Activated naive CD8-positive, alpha-beta T cell treated with anti-CD3 and anti-CD28 coated beads for 36 hours (primary cell): ENCODE measurements at places on chromosomes 1 and 21. TPM values are rescaled to one million over a fixed set of nuclear protein-coding genes. Genes with fewer than 3 reads are reported as not detected.

Gene GJB5
- total RNA-seq = not detected

DNA sequence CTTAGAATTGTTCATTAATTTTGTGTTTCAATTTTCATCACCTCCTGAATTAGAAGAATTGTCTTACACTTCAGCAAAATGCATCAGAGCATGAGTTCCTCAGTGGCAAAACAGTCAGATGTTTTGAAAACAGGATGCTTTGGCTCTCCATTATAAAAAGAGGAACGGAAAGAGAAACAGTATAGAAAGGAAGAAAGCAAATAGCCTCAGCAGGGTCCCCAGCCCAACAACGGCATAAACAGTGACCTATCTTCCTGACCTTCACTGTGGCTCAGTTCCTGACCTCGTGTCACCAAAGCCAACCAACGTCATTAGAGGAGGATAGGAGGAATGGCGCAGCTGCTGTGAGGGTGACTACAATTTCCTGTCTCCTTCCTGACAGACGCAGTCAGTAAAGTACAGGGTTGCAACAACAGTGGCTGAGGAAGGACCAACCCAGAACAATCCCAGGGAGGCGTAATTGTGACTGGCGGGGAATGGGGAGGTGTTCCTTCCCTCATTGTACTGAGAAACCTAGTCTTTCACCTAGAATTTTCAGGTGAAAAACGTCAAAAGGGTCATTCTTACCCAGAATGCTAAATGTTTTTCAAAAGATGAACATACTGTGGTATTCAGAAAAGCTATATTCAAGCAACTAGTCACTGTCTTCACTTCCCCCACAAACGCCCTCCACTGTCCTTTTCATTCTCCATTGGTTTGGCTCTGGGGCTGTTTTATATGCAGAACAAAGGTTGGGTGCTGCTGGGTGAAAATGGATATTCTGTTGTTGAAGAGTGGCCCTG, 197.9 kb upstream of the SGIP1 start:
- peak overlapping the region; percentile 99 for H3K4me3 ChIP-seq
- H3K4me1 ChIP-seq = peaks cover 48% of the 10 kb centered on the region
- DNase-seq = peak; percentile 75
- peak overlapping the region; percentile 94 for H3K27ac ChIP-seq
- H3K27me3 ChIP-seq = no peaks in the 10 kb centered on the region

GRCh38 chr1:228964178-228965089, 229.2 kb downstream of the RHOU start:
- H3K27ac ChIP-seq = no peak overlapping the region
- no peak overlapping the region for H3K4me3 ChIP-seq
- no peaks in the 10 kb centered on the region for H3K27me3 ChIP-seq
- no peaks in the 10 kb centered on the region for H3K4me1 ChIP-seq
- DNase-seq = no peak

- no peak for DNase-seq
- H3K27ac ChIP-seq = no peak overlapping the region
- H3K27me3 ChIP-seq = no peaks in the 10 kb centered on the region
- H3K4me3 ChIP-seq = no peak overlapping the region
Measured at GRCh38 chr1:191913260-191913977, 244.8 kb upstream of the RGS18 start.

DNA sequence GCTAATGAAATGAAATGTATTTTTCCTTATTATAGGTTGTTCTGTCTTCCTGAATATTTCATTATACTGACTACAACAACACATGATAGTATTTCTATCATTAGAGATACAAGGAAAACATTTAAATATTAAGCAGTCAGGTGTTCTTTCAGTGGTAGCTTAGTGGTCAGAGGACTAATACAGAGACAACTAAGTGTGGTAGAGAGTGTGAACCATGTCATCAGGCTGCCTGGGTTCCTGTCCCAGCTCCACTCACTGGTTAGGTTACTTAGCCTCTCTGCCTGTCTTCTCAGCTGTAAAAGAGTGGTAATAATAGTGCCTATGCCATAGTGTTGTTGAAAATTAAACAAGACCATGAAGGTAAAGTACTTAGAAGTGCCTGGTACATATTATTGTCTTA, 3.9 kb downstream of the UAP1 start:
- no peak for DNase-seq
- H3K4me1 ChIP-seq = peaks cover 36% of the 10 kb centered on the region
- no peak overlapping the region for H3K4me3 ChIP-seq
- peaks cover 45% of the 10 kb centered on the region for H3K36me3 ChIP-seq

GRCh38 chr1:4173731-4174130, 273.7 kb upstream of the C1orf174 start:
- H3K36me3 ChIP-seq = no peaks in the 10 kb centered on the region
- no peak overlapping the region for H3K4me3 ChIP-seq
- H3K27me3 ChIP-seq = peaks cover 14% of the 10 kb centered on the region
- H3K4me1 ChIP-seq = peaks cover 2% of the 10 kb centered on the region

DNA sequence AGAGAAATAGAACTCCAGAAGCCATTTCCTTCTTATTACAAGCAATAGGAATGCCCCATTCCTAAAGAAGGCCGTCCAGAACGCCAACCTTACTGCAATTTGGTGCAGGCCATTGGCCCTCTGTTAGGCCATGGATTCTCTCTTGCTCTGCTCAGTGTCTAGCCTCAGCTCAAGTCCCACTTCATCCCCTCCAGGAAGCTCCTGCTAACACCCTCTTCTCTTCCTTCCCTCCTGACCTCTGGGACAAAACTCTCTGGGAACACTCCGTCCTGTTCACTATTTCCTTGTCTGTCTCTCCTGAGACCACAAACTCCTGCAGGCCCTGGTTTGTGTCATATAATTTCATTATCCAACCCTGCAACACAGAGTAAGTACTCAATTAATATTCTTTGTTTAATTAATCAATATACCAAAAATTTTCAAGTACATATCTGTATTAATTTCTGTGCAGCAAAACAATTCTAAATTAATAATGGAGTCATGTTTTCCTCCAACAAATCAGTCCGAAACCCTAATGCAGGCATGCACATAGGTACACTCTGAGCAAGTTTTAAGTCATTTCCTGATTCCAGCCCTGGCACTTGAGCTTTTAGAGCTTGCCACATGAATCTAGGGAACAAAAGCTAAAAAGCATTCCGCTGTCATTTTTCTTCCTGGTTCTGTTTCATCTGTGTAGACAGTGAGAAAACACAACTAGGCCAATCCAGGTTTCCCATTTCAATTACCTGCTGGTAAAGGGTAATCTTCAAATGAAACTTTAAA, 245.3 kb downstream of the SETD4 start:
- no peaks in the 10 kb centered on the region for H3K36me3 ChIP-seq
- H3K4me1 ChIP-seq = no peaks in the 10 kb centered on the region
- H3K4me3 ChIP-seq = no peak overlapping the region
- H3K27ac ChIP-seq = no peak overlapping the region
- no peak for DNase-seq
